ENCODE measurements at places on chromosomes 11 and 22. TPM values are rescaled to one million over a fixed set of nuclear protein-coding genes. Genes with fewer than 3 reads are reported as not detected.

CCDC116 gene
- total RNA-seq, result 0.29 TPM

RASGRP2 gene
- 9.0 TPM for total RNA-seq

DNA sequence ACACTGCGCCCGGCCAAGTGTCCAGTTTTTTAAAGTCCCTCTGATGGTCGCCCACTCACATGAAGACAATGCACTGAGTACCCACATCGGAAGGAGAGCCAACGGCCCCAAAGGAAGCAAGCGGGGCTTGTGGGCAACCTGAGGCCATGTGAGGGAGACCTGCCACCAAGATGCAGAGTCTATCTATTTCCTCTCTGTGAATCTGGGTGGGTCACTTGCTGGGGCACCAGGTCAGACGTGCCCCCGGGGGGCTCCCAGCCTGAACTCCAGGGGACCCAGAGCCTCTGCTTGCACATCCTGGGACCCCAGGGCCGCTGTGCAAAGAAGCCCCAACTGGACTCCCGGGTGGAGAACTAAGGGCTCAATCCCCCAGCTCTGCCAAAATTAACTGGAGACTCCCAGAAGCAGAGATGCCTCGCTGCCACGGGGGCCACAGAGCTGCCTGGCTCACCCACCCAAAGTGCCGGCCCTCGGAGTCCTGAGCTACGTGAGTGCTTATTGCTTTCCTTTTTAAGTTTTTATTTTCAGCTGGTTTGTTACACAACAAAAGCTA is 106.4 kb downstream of the BRD1 start:
- DNase-seq, result no peak
- H3K4me3 ChIP-seq, result no peak overlapping the region
- H3K36me3 ChIP-seq, result no peaks in the 10 kb centered on the region
- no peaks in the 10 kb centered on the region for H3K27me3 ChIP-seq

DNA sequence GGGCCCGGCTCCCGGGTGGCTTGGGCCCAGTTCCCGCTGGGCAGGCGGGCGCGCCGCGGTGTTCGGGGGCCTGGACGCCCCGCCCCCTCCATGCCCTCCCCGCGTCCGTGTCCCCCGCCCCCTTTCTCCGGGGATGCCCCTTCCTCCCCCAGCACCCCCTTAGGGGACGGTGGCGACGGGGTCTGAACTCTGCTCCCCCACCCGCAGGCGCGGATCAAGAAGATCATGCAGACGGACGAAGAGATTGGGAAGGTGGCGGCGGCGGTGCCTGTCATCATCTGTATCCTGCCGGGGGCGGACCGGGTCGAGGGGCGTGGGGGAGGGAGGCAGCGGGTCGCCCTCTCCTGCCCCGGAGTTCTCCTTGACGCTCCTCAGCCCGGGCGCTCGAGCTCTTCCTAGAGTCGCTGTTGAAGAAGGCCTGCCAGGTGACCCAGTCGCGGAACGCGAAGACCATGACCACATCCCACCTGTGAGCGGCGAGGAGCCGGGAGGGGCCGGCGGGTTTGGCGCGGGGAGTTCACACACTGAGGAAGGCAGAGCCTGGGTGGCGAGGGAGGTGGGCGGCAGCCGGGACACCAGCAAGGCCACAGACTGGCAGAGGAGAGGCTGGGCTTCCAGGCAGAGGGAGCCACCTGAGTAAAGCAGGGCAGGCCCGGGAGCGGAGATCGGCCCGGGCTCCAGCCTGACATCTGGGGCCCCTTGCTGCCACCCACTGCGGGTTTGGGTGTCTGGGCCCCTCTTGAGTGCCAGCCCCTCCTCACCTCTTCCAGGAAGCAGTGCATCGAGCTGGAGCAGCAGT is 546 bp downstream of the DRAP1 start:
- no peaks in the 10 kb centered on the region for H3K36me3 ChIP-seq
- peak overlapping the region; percentile 81 for H3K4me3 ChIP-seq
- peak overlapping the region; percentile 51 for H3K27ac ChIP-seq
- H3K4me1 ChIP-seq, result peaks cover 22% of the 10 kb centered on the region
- DNase-seq, result no peak

DNA sequence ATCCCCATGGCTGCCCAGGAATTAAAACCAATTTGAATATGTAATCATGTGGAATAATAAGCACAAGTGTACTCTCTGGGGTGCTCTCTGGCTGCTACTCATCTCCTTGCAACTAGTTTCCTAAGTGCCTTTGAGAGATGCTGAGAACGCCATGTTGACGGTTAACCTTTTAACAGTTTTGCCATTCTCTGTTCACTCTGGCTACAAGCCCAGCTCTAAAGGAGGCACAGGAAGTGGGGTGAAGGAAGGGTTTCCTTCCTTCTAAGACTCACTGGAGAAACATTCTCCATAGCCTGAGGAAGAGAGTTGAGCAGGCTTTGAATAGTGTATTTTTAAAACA is 122.0 kb upstream of the ZC3H12C start:
- peaks cover 38% of the 10 kb centered on the region for H3K4me1 ChIP-seq
- H3K4me3 ChIP-seq, result peak overlapping the region; percentile 8
- H3K27ac ChIP-seq, result peak overlapping the region; percentile 56
- DNase-seq, result no peak
- no peaks in the 10 kb centered on the region for H3K36me3 ChIP-seq
- no peaks in the 10 kb centered on the region for H3K27me3 ChIP-seq

- H3K36me3 ChIP-seq, result no peaks in the 10 kb centered on the region
- DNase-seq, result no peak
- H3K4me1 ChIP-seq, result no peaks in the 10 kb centered on the region
- H3K4me3 ChIP-seq, result no peak overlapping the region
- H3K27me3 ChIP-seq, result peaks cover 3% of the 10 kb centered on the region
- H3K27ac ChIP-seq, result no peak overlapping the region
Observed at GRCh38 chr11:114799476-114799875, 121.1 kb downstream of the NXPE2 start.

DNA sequence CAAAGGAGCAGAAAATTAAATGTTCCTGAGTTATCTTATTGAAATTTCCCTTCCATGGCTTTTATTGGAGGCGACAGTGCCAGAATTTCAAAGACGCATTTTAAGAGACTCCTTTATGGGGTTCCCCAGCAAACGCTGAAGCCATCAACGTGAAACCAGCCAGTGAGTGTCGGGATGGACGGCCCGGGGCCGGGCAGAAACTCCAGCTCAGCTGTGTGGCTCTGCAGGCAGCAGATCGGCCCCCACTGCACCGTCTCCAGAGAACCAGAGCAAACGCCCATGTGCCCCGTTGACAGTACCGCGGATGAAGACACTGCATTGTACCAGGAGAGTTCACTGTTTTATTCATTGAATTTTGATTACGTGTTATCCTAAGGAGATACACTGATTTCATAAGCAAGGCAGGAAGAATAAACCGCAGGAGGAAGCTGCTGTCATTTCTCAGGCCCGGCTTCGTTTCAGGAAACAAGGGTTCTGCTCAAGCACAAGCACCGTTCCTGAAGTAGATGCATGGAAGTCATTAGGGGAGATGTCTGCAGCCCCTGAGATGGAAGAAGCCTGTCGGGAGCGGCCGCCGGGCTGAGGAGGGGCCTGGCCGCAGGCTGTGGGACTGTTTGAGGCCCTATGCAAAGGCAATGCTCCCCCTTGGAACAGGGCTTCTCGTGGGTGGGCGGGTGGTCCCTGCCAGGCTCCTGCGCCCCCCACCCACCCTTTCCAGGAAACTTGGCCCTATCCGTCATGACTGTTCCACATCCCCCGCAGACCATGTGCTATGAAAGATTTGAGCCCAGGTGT is 639.7 kb downstream of the TBC1D22A start:
- no peak overlapping the region for H3K27ac ChIP-seq
- no peaks in the 10 kb centered on the region for H3K4me1 ChIP-seq
- no peak for DNase-seq
- no peak overlapping the region for H3K4me3 ChIP-seq
- H3K27me3 ChIP-seq, result no peaks in the 10 kb centered on the region
- no peaks in the 10 kb centered on the region for H3K36me3 ChIP-seq

Data from GM12878 (cell line).